GM12878 (cell line): ENCODE measurements at places on chromosomes 1 and 21. TPM values are rescaled to one million over a fixed set of nuclear protein-coding genes. Genes with fewer than 3 reads are reported as not detected.

DNA sequence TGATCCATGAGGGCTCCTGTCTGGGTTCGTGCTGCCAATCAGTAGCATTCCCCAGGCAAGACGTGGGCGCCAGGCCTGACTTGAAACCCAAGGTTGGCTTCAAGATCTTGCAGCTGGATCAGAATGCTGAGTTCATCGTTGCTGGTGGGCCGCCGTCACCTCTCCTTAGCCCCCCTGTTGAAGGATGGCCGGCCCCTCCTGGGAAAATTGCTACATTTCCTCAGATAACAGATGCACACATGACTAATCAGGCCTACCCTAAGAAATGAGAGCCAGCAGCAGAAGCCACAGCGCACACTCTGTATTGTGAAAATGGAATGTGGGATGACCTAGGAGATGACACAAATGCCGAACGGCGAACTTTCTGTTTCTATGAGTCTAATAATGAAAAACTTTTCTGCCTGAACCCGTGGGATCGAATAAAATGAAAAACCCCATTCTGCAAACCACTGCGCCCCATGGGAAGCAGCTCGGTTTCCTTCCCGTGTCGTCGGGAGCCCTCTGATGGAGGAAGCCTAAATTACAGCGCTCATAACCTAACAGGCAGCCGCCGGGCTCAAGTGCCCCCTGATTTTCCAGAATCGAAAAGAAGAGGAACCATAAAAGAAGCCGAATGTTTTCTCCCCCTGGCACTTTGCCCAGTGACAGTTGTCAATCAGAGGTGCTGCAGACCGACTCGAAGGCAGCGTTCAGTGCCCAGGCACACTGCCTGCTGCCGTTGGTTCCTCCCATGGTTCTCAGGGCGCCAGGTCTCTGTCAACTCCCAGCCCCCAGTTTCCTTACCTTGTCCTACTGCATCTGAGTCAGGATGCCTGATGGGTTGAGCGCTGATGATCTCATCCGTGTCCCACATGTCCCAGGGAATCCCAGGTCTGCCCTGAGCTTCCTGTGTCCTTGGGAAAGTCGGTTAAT is 38.2 kb upstream of the H6PD start:
- H3K27ac ChIP-seq, result peak overlapping the region; percentile 51
- peak overlapping the region; percentile 5; the same call in 1 of the 2 replicates for H3K4me3 ChIP-seq
- no peaks in the 10 kb centered on the region for H3K36me3 ChIP-seq
- peaks cover 52% of the 10 kb centered on the region for H3K4me1 ChIP-seq
- peak; percentile 67 for DNase-seq
- no peaks in the 10 kb centered on the region; the same call in 1 of the 2 replicates for H3K27me3 ChIP-seq

- H3K27ac ChIP-seq, result peak overlapping the region; percentile 9; the same call in 1 of the 2 replicates
- DNase-seq, result peak; percentile 86
- H3K4me3 ChIP-seq, result no peak overlapping the region
- H3K4me1 ChIP-seq, result peaks cover 35% of the 10 kb centered on the region
Observed at GRCh38 chr1:41698916-41699860, 214.7 kb upstream of the EDN2 start.

- no peak overlapping the region for H3K27ac ChIP-seq
- H3K27me3 ChIP-seq, result no peaks in the 10 kb centered on the region
- DNase-seq, result no peak
- H3K4me3 ChIP-seq, result no peak overlapping the region
- H3K4me1 ChIP-seq, result no peaks in the 10 kb centered on the region
- H3K36me3 ChIP-seq, result no peaks in the 10 kb centered on the region
Observed at GRCh38 chr1:109777436-109777835, 13.7 kb upstream of the EPS8L3 start.

The CRNN gene
- not detected in 2 replicates for total RNA-seq

The CD244 gene
- 0.35 and 0.80 TPM in 2 replicates for total RNA-seq

The PI4KB gene
- total RNA-seq, result 56.8 and 58.5 TPM in 2 replicates

DNA sequence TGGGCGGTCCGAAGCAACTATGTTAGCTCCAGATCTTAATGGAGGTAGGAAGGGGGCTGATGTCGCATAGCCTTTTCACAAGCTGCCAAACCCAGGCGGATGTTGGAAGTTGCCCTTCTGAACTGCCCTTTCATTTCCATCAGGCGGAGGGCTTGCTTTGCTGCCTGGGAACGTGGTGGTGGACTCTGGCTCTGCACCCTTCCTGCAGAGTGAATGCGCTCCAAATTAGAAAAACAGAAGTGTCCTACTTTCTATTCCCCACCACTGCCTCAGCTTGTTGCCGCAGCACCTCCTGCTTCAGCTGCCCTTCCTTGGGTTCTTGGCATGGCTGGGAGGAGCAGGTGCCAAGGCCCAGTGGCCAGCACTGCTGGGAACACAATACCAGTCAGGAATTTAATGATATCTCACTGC is 60.6 kb downstream of the AK4 start:
- H3K27ac ChIP-seq, result no peak overlapping the region
- no peak for DNase-seq
- peaks cover 35% of the 10 kb centered on the region for H3K4me1 ChIP-seq
- no peaks in the 10 kb centered on the region for H3K36me3 ChIP-seq
- no peak overlapping the region for H3K4me3 ChIP-seq

The GFI1 gene
- total RNA-seq, result 12.4 and 13.0 TPM in 2 replicates

GRCh38 chr1:4027008-4027407 is 126.9 kb upstream of the C1orf174 start:
- H3K36me3 ChIP-seq, result no peaks in the 10 kb centered on the region
- no peak overlapping the region for H3K4me3 ChIP-seq
- DNase-seq, result no peak
- H3K27ac ChIP-seq, result no peak overlapping the region
- peaks cover 13% of the 10 kb centered on the region for H3K4me1 ChIP-seq

GRCh38 chr21:44835647-44835973 is 17.7 kb upstream of the SUMO3 start:
- H3K4me1 ChIP-seq, result no peaks in the 10 kb centered on the region
- H3K27ac ChIP-seq, result no peak overlapping the region
- no peaks in the 10 kb centered on the region for H3K36me3 ChIP-seq
- no peaks in the 10 kb centered on the region for H3K27me3 ChIP-seq

GRCh38 chr1:229105109-229105508 is 165.8 kb upstream of the RAB4A start:
- peaks cover 1% of the 10 kb centered on the region for H3K27me3 ChIP-seq
- DNase-seq, result no peak

The PRDM2 gene
- total RNA-seq, result 45.1 and 56.5 TPM in 2 replicates

DNA sequence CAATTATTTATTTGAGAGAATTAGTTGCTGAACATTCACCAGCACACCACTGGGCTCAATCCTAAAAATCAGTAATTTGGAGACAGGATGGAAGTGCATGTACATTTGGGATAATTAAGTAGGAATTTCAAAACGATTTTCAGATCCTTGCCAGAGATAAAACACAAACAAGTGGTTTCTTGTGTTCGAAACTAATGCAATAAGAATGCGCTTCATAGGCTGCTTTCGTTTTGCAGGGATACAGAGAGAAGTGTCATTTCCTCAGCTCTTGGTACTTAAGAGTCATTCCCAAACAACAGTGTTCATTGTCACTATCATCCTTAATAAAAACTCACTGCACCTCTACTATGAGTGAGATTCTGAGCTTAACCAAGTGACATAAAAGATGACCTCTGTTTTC is 20.6 kb upstream of the USP24 start:
- H3K36me3 ChIP-seq, result no peaks in the 10 kb centered on the region
- no peak overlapping the region for H3K4me3 ChIP-seq
- H3K27me3 ChIP-seq, result peaks cover 3% of the 10 kb centered on the region
- no peak for DNase-seq

DNA sequence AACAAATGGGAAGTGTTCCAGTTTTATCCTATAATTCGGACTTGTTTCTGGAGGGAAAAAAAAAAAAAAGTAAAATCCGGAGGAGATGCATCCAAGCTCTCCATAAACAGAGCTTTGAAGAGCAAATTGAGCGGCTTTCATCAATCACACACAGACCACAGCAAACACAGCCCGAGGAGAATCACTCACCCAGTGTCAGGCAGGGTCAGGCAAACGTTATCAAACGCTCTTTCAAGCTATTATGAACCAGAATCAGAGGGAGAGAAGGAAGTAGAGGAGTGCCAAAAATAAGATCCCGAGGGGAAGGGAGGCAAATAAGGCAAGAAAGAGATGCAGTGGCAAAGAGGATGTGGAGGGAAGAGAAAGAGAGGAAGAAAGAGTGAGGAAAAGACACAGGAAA is 188.3 kb upstream of the CAMK1G start:
- H3K27me3 ChIP-seq, result no peaks in the 10 kb centered on the region; the same call in 1 of the 2 replicates
- H3K36me3 ChIP-seq, result no peaks in the 10 kb centered on the region
- H3K27ac ChIP-seq, result no peak overlapping the region
- DNase-seq, result no peak
- H3K4me3 ChIP-seq, result no peak overlapping the region

DNA sequence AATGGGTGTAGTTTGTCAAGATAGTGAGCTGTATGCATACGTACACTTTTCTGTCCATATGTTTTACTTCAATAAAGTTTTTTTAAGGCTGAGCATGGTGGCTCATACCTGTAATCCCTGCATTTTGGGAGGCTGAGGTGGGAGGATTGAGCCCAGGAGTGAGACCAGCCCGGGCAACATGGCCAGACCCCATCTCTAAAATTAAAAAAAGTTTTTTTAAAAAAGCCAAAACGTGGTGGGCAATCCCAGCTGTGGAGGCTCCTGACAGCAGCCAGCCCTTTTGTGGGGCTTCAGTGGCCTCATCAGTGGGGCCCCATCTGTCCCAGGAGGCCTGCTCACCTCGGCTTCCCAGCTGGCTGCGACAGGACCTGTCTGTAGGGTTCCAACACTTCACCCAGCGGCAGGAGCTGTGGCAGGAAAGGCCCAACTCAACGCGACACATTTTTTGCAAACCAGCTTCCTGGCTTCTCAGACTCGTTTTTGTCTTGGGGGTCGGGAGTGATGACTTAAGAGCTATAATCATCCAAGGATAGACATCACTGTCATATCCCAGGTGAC is 56.9 kb upstream of the LBR start:
- H3K36me3 ChIP-seq, result no peaks in the 10 kb centered on the region
- DNase-seq, result no peak
- H3K4me3 ChIP-seq, result no peak overlapping the region
- H3K27me3 ChIP-seq, result no peaks in the 10 kb centered on the region
- peaks cover 12% of the 10 kb centered on the region for H3K4me1 ChIP-seq
